ENCODE measurements at places on chromosomes 13 and 19.
A peak's percentile ranks its signal among the peaks of the same experiment; 100 is the strongest.

- DNase-seq = peak; percentile 53
These were observed 9.4 kb downstream of the LCP1 start for GRCh38 chr13:46172531-46172991.

DNA sequence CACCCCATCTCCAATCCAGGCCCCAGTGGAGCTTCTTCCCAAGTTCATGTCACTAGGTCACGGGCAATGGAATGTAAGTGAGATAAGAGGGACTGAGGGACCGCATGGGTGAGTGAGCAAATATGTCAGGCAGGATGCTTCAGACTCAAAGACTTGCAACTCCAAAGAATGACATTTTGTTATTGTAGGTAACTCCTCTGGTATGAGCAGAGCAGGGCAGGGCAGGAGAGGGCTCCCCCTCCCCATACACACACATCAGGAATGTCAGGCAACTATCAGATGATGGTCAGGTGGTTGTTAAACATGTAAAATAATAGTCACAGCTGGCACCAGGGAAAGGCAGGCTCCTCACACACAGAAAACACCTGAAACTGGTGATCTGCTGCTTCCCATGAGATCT lies 10.6 kb downstream of the ERVV-2 start:
- no peak for DNase-seq

DNA sequence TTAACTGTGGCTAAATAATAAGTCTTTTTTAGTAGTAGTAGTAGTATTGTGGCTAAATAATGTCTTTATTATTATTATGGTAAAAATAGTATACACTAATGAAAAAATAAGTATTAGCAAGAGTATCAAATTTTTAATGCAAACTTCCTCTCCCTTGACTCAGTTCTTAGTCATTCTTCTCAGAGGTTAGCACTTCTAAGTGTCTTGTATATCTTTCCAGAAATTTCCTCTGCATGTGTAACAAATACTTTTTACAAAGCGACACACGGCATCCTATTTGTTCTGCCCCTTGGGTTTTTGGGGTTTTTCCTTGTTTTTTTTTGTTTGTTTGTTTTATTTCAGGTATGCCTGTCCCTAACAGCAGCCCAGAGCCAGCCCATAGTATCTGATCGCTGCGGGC lies 20.9 kb downstream of the SIN3B start:
- no peak for DNase-seq

DNA sequence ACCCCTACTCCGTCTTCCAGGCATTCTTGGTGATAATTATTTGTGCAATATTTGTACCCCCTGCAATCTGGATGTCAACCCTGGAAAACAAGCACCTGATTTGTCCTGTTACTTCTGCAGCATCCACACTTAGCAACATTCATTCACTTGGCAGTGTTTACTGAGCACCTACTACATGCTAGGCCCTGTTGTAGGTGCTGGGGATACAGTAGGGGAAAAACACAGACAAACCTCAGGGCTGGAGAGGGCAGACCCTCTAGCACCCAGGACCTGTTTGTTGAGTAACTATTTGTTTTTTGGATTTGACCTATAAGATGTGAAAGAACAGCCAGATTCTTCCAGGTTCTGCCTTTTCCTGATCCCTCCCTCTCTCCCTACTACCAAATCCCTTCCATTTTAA lies 9.5 kb downstream of the NECTIN2 start:
- DNase-seq = no peak

GRCh38 chr13:29908416-29909080 lies 58.1 kb upstream of the UBL3 start:
- DNase-seq = no peak

GRCh38 chr13:49812812-49813211 lies 20.3 kb upstream of the KPNA3 start:
- no peak for DNase-seq

DNA sequence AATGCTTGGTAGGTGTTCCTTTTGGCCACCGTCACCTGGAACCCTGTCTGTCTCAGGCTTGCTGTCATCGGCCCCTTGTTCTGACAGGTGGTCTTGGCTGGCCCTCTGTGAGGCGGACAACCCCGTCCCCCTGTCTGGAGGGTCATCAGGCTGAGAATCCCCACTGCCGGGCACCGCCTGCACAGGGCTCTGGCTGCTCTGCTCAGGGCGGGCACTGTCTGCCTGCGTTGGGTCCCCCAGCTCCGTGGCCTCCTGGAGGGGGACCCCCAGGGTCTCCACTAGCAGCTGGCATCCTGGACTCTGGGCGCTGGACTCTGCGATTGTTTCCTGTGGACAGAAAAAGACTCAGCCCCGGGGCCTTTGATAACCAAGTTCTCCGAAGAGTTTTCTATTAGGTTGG lies 13.2 kb downstream of the NANOS3 start:
- no peak for DNase-seq

GRCh38 chr13:34143637-34144036 lies 325.7 kb downstream of the RFC3 start:
- no peak for DNase-seq

GRCh38 chr13:91017031-91017668 lies 330.3 kb upstream of the MIR17HG start:
- peak; percentile 27 for DNase-seq

DNA sequence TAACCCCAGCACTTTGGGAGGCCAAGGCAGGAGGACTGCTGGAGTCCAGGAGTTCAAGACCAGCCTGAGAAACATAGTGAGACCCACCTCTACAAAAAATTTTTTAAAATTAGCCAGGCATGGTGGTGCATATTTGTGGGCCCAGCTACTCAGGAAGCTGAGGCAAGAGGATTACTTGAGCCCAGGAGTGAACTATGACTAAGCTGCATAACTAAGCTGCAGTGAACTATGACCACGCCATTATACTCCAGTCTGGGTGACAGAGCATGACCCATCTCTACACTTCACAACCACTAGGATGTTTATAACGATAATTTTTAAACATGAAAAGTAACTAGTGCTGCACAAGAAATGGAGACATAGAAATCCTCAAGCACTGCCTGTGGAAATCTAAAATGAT lies 352.7 kb upstream of the SGCG start:
- DNase-seq = no peak

DNA sequence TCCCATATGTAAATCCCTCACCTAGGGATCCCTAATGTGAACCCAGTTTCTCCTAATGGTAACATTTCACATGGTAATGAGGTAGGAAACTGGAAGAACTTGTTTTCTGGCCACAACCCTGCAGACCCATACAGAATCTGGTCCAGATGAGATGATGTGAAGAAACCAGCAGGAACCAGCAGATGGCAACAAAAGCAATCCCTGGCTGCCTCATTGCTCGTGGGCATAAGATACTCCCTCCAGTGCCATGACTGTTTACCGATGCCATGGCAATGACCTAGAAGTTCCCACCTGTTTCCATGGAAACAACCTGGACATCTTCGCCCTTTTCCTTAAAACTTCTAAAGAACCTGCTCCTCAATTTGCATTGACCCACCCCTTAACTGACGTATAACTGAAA lies 1.4 kb upstream of the CD209 start:
- no peak for DNase-seq

- DNase-seq = no peak
These were observed 15.6 kb upstream of the PROZ start for GRCh38 chr13:113142876-113143275.

- no peak for DNase-seq
These were observed 753.7 kb upstream of the SGCG start for GRCh38 chr13:22427066-22427465.

- DNase-seq = no peak
These were observed 162.3 kb upstream of the SERP2 start for GRCh38 chr13:44211286-44211685.

- no peak for DNase-seq
These were observed 1.5 kb upstream of the TNFSF9 start for GRCh38 chr19:6529351-6529750.

- no peak for DNase-seq
These were observed 66.7 kb downstream of the CDADC1 start for GRCh38 chr13:49314344-49314882.

DNA sequence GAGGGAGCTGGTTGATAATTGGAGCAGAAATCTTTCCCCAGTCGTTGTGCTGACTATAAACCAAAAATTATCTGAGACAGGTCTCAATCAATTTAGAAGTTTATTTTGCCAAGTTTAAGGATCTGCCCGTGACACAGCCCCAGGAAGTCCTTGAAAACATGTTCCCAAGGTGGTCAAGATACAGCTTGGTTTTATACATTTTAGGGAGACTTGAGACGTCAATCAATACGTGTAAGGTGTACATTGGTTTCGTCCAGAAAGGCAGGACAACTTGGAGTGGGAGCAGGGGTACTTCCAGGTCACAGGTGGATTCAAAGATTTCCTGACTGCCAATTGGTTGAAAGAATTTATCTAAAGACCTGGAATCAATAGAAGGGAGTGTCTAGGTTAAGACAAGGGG lies 17.6 kb downstream of the CFAP97D2 start:
- DNase-seq = no peak

DNA sequence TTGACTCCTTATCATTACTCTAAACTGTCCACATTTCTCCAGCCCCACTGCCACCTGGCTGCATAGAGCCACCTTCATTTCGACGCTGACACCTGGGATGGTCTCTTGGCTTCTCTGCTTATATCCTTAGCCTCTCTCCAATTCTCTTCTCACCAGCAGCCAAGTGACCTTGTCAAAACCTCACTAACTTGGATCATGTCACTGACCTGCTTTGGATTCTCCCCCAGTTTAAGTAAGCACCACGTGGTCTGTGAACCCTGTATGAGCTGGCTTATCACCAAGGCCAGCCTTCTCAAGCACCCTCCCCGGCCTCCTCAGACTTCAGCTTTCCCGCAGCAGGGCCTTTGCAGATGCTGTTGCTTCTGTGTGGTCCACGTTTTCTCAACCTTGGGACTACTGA lies 12.3 kb upstream of the GGACT start:
- no peak for DNase-seq

- DNase-seq = no peak
These were observed 8.7 kb downstream of the FCAR start for GRCh38 chr19:54882758-54883157.

DNA sequence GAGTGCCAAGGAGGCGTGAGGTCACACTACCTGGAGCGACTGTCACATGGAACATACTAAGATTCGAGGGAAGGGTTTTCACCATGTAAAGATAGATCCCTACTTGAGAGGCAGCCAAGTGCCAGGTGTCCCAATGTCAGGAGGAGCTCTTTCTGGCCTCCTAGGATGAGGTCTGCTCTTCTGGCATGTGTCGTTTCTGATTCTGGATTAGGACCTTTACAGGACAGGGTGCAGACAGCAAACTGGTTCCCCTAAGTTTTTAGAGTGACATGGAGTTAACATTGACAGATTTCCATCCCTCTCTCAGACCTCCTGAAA lies 75.3 kb downstream of the ZNF536 start:
- DNase-seq = no peak

DNA sequence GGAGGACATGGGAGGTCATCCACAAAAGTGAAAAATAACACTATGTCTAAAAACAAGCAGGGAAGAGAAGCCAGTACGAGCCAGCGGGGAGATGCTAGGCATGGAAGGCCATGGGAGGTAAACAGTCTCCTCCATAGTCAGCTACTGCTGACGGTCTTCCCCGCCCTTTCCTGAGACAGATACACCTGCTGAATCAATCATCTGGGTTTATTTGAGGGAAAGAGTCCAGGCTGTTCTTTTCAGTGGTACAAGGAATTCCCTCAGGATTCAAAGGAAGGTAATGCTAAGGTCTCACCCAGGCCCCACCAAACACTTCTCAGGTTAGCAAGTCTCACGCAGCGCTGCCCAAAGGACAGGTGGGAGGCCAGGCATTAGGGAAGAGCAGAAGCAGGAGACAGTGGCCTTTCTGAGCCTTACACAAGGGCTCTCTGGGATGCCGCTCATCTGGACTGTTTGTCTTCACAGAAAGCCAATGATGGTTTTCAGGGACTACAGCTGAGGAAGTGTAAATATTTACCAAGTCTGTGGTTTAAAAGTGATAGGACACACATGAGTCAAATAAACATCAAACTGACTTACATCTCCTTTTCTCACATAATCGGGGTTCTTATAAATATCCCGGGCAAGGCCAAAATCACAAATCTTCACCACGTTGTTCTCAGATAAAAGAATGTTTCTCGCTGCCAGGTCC lies 173.9 kb downstream of the FLT1 start:
- no peak for DNase-seq

DNA sequence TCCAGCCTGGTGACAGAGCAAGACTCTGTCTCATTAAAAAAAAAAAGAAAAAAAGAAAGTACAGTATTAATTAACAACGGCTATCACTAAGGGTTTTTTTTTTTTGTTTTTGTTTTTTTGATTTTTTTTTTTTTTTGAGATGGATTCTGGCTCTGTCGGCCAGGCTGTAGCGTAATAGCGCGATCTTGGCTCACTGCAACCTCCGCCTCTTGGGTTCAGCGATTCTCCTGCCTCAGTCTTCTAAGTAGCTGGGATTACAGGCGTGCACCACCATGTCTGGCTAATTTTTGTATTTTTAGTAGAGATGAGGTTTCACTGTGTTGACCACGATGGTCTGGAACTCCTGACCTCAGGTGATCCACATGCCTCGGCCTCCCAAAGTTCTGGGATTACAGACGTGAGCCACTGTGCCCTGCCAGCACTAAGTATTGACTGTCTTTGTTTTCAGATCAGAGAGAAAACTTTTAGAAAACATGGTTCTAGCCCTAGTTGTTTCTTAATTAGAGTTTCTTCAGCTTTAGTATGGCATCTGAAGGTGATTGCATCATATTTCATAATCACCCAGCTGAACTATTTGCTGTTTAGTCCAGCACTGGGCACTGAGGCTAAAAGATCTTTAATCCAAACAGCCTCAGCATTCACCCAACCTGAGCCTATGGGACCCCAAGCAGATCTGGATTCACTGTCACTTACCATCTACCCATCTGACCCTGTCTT lies 2.7 kb upstream of the GATAD2A start:
- DNase-seq = no peak

DNA sequence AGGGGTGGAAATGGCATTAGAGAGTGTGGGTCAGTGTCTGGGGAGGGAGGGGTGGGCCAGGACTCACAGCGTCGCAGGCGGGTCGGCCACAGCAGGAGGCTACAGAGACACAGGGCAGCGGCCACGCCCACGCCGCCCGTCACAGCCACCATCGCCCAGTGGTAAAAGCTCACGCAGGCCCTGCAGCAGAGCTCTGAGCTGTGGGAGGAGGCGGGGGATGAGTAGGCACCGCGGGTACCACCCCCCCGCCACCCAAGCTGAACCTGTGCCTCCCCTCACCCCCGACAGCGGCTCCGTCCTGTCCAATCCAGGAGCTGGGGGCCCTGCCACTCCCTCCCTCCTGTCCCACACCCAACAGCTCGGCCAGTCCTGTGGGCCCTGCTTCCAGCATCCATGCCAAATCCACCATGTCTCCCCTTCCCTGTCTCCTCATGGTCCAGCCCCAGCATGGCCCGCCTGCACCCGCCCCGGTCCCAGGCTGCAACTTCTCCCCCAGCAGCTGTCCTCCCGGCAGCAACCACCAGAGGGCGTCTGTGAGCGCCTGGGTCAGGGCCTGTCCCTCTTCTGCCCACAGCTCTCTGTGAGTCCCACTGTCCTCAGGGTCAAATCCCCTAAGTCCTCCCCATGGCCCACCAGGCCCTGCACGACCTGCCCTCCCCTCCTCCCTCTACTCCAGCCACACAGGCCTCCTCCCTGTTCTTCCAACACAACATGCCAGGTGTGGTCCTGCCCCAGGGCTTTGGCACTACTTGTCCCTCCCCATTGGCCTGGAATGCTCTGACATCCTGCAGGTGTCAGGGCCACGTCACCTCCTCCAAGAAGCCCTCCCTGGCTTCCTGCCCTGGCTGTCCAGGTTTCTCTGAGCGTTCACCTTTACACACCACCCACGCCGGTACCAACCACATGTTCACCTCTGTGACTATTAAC lies 6.0 kb downstream of the TEKTIP1 start:
- DNase-seq = peak; percentile 90
